ENCODE measurements at places on chromosomes 7 and 10.

- DNase-seq, result no peak
These were observed 14.0 kb upstream of the AKR1E2 start for GRCh38 chr10:4812046-4812445.

- no peak for DNase-seq
These were observed 656.4 kb downstream of the KCNMA1 start for GRCh38 chr10:76981251-76981650.

DNA sequence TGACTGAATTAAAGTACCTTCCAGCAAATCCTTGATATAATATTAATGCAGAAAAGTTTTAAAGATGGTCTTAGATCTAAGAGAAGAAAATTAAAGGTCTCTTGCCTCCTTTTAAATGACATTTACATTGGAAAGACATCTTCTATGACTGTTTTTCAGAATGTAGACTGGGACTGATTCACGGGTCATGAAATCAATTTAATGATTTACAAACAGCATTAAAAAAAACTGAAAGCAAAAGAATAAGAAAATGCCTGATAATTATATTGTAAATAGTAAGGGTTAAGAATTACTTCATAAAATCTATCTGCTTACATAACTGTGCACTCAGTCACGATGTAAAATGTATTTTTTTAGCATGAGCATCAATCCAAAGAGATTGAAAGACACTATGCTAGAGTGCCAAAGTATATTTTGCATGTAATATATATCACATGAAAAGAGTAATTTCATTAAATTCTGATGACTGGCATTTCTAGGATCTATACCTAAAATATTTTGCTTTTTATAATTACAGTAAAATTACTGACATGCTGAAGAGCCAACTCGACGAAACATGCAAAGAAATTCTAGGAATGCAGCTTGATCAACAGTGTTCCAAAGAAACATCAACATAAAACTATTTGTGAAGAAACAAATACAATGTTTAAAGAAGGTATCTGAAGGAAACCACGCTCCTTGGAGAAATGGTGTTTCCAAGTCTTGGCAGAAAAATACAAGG is 35.1 kb downstream of the RTKN2 start:
- DNase-seq, result no peak

DNA sequence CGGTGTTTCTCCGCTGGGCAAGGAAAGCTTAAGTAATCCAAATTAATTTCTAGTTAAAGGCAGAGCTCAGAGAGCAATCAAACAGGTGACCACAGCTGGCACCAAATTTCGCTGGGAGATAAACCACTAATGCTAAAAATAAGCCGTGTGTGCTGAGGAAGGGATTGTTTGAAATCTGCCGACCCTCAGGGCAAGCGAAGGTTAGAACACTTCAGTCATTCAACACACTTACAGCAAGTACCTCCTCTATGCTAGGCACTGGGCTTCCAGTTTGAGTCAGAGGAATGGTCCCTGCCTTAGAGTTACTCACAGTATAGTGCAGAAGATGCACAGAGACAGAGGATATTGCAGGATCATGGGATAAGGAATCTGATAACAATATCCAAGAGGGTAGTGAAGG is 467.9 kb upstream of the PODXL start:
- DNase-seq, result no peak

DNA sequence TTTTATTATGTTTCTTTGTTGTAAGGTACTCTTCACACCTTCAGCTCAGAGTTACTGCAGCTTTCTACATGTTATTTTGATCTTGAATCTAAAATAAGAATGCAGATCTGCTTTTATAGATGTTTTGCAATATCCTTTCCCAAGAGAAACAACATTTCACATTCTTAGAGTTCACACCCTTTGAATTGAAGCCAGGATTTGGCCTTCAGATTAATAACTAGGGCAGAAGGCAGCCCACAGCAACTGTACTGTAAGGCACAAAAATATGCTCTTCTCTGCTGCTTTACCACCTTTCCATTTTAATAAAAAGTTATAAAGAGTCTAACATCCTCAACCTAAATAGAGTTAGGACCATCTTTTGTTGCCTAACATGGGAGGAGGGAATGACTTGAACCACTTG is 224.7 kb downstream of the LHFPL3 start:
- DNase-seq, result no peak

- DNase-seq, result no peak
These were observed 228.7 kb downstream of the BAMBI start for GRCh38 chr10:28906011-28906411.

DNA sequence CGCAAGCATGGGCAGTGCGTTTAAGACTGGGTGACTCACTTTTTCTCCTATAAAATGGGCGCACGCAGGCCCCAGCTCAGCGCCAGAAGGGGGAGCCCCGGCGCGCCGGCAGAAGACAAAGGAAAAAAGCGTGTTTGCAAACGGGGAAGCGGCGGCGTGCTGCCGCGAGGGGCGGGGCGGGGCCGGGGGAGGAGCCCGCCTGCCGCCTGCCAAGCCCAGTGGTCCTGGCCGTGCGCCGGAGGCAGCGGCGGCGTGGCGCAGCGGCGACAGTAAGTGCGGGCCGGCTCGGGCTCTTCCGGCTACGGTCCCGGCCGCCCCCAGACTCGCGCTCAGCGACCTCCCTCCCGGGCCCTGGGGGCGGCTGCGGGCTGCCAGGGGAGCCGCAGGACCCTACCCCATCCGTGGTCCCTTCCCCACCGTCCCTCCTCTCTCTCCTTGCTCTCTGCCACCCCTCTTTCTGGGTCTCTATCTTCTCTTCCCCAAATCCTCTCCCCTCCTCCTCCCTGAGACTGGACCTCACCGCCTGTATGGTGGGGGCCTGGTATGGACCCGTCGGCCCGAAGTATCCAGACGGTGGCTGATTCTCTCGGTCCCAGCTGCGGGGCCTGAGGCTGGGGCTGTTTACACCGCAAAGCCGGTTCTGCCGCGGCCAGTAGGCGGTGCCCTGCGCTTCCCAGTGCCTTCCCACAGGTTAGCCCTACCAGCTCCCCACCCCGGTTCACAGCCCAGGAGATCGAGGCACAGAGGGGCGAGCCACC is at the start of gene SLC29A3:
Gene SLC29A3 (plus strand): TSS at position 218 of the 758 bp plus-strand sequence. CDS start 51 bp downstream, at position 269.
- DNase-seq, result peak; percentile 87

GRCh38 chr10:131085091-131085860 is 226.2 kb downstream of the TCERG1L start:
- no peak for DNase-seq

DNA sequence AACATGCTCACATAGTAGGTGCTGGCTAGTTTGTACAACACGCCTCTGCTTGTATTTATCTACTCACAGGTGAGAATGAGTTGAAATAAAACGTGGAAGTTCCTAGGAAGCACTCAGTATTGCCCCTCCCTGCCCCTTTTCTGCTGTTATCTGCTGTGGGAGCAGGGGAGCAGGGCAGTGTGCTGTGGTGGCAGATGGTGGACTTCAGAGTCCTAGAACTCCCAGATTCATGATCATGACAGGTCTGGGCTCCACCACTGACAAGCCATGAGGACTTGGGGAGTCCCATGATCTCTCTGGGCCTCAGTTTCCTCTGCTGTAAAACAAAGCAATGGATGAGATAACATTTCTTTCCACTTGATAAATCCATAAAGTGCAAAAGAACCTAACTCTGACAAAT is 11.6 kb upstream of the PRKCQ start:
- DNase-seq, result no peak

DNA sequence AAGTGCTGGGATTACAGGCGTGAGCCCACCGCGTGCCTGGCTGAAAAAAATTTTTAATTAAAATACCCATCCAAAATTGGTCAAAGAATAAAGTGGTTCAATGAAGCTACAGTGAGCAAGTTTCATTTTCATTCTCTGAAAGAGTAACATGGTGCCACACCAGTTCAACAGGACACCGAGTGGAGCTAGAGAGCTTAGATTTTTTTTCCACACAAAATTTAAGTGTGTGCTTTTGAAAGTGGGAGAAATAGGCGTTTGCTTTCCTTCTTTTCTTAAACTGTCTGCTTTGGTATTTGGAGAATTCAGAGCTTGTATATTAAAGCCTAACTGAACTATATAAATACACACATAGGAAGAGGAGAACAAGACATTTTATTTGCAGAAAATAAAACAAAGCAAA is 43.4 kb downstream of the BPGM start:
- DNase-seq, result peak; percentile 12

GRCh38 chr10:58266826-58267712 is 625 bp downstream of the IPMK start:
- DNase-seq, result peak; percentile 79

- no peak for DNase-seq
These were observed 81.7 kb downstream of the RNF216 start for GRCh38 chr7:5699467-5700384.

DNA sequence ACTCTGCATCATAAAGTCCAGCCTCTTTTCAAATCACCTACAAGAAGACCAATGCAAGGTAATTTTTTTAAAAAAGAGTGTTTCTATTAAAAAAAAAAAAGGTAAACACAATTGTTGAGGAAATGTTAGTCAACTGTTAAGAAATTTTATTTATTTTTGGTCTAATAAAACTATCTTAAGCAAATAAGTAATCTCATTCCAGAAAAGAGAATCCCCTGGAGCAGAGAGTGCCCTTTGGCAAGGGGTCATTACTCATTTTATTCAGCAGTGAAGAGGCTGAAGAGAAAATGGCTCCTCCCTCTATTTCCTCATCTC is 63.4 kb upstream of the GSDME start:
- DNase-seq, result no peak

DNA sequence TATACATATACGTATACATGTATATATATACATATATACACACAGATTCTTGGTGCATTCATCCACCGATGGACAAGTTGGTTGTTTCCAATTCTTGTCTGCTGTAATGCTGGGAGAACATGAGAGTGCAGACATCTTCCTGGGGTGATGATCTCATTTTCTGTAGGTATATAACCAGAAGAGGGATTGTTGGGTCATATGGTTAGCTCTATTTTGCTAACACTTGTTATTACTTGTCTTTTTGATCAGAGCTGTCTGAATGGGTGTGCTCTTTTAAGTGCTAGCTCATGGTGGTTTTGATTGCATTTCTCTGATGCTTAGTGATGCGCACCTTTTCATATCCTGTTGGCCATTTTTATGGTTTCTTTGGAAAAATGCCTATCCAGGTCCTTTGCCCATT is 106.4 kb downstream of the TAX1BP1 start:
- no peak for DNase-seq

DNA sequence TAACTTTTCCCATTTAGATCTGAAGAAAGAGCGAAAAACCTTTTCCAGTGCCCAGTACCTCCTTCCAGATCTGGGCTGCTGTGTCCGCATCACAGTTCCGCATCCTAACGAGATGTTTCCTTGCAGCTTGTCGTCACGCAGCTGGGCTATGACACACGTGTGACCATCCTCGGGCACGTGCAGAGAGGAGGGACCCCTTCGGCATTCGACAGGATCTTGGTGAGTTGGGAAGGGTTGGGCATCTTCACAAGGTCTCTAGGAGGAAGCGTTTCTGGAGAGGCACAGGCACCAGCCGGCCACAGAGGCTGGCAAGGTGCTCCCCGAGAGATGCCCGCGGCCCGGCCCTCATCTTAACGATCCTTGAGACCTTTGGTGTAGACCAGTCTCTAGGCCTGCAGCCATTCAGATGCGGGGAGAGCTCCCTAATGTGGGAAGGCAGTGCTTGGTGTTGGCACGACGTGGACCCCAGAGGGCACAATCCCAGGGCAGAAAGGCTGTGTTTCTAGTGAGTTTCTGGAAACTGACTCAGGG is 41.3 kb downstream of the PFKP start:
- no peak for DNase-seq

- DNase-seq, result peak; percentile 14
These were observed 6.6 kb upstream of the PDLIM1 start for GRCh38 chr10:95297402-95297801.

DNA sequence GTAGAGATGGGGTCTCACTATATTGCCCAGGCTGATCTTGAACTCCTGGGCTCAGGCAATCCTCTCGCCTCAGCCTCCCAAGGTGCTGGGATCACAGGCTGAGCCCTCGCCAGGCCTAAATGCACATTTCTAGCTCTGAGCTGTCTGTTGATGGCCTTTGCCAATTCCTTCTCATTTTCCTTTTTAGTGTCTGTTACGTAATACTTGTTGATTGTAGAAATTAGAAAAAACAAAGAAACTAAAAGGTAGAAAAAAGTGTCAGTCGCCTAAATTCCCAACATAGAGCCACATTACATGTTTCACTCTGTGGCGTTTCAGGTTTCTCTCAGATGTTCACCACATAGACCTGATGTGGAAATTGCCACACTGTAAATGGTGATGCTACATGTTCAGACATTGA is 44.0 kb upstream of the RASGEF1A start:
- DNase-seq, result no peak

- no peak for DNase-seq
These were observed 4.0 kb downstream of the HDAC9 start for GRCh38 chr7:18499407-18500177.

DNA sequence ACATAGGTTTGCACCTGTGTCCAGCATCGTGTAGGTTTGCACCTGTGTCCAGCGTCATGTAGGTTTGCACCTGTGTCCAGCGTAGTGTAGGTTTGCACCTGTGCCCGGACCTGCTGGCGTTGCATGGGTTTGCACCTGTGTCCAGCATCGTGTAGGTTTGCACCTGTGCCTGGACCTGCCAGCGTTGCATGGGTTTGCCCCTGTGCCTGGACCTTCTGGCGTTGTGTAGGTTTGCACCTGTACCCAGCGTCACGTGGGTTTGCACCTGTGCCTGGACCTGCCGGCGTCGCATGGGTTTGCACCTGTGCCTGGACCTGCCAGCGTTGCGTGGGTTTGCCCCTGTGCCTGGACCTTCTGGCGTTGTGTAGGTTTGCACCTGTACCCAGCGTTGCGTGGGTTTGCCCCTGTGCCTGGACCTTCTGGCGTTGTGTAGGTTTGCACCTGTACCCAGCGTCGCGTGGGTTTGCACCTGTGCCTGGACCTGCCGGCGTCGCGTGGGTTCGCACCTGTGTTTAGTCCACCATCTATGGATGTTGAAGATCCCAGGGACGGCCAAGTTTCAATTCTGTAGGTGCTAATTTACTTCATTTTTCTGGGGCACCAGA is 158.0 kb downstream of the WDR37 start:
- no peak for DNase-seq

GRCh38 chr10:117001144-117001543 is 3.8 kb downstream of the SHTN1 start:
- DNase-seq, result no peak

- no peak for DNase-seq
These were observed 12.7 kb upstream of the LARP4B start for GRCh38 chr10:944034-944831.

DNA sequence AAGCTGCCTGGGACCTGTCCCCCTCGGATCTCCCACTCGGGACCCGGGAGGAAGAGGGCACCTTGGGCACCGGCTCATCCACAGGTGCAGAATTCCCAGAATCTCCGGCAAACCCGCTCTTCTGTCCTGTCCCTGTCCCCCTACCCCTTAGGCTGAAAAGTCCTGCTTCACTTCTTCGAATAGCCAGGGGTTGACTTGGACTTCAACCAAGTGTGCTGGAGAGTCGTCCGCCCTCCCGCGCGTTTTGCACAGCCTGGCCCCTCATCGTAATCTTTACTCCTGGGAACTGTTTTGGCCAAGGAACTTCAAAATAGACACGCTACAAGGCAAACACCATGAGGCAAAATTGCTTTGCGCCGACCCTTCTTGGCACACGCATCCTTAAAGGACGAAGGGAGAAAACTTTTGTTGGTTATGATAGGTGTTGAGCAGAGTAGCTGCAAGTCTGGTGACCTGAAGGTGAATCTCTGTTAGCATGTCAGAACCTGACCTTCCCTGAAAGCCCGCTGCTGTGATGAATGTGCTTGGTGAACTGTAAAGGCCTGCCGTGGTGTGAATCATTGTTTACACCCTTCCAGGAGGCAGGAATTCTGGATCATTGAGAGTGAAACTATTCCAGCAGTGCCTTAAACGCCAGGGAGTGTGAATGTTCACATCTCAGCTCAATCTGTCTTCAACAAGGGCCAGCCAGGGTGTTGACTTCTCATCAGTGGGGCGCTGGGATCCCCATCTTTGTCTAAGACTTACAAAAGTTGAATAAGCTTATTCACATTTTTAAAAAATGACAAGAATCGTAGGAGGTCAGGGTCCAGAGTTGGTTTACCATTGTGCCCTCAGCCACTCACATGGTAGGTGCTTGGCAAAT is 589 bp upstream of the RAPGEF5 start:
- DNase-seq, result no peak
